ENCODE measurements at places on chromosomes 2 and 18.

DNA sequence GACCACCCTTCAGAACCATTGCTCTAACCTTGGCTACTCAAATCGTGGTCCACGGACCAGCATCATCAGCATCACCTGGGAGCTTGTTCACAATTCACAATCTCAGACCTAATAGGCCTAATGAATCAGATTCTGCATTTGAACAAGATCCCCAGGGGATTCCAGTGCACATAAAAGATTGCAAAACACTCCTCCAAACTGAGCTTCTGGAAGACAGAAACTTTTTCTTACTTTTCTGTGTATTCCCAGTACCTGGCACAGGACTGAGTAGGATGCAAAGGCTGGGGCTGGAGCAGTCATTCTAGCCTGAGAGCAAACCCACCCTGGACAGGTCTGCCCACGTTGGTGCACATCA lies 115.1 kb upstream of the COPS8 start:
- DNase-seq = no peak

DNA sequence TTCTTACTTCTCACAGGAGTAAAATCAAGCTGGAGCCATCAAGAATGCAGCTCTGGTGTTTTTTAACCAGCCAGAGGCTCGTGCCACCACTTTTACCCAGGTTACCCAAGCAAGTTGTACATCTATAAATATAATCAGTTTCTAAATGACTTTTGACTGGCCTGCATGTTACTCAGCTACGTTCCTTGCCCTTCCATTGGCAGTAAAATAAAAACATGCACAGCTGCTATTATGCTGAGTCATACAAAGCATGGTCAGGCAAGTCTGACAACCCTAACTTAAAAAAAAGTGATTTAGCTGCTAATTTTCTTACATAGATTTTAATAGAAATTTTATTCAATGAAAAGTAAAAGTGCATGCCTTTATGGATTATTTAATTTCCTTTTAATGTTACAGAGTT lies 111.7 kb upstream of the CSRNP3 start:
- DNase-seq = no peak

GRCh38 chr2:84212611-84213314 lies 246.3 kb downstream of the SUCLG1 start:
- no peak for DNase-seq

- no peak for DNase-seq
These were observed 1127.5 kb upstream of the CELF4 start for GRCh38 chr18:38693104-38693503.

DNA sequence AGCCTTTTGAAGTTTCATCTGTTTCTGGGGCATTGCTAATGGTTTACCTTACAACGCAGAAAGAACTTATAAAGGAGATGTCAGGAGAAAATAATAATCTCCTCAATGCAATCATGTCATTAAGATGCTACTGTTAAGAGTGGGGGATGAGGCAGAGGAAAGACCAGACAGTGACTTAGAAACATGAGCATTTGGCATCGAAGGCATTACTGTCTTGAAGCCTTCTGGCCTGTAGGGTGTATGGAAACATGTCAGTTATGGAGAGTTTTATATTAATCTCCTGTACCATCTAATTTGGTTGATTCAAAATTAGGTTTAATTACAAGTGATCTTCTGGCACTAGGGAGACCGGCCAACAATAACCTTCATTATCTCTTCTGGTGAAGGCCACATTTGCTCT lies 32.5 kb downstream of the CDC42EP3 start:
- no peak for DNase-seq

DNA sequence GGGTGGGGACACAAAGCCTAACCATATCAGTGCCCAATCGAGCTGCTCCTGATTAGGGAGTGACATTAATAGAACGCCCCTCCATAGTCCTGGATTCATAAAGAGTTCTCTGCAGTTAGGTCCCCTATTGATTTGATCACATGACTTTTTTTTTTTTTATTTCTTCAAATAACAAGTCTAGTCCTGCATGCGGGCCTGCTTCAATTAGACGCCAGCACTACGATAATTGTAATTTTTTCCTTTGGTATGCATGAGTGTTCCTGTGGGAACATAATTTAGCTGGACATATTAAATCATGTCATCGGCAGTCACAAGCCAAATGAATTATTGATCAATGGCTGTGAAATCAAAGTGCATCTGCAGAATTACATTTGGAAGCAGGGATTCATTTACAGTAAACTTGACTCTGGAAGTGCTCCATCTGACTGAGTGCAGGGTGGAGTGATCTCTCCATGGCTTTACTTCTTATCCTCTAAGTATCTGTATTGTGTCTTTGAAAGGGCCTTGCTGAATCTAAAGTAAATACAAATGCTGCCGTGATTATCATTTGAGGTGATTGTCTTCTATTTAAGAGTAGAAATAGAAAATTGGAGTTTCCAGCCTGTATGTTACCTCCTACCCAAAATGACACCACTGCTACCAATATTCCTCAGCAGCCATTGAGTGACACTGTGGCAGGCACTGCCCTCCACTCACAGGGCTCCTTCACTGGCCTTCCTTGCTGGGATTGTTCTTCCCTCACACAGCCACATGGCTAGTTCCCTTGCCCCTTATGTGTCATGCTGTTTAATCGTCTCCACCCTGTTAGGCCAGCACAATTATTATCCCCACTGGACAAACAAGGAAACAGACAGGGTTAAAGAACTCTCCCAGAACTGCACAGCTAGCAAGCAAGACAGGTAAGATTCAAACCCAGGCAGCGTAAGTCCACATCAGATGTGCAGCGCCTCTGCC lies 337.4 kb upstream of the ID2 start:
- no peak for DNase-seq

GRCh38 chr2:206993964-206994363 lies 54.6 kb downstream of the CPO start:
- DNase-seq = no peak

DNA sequence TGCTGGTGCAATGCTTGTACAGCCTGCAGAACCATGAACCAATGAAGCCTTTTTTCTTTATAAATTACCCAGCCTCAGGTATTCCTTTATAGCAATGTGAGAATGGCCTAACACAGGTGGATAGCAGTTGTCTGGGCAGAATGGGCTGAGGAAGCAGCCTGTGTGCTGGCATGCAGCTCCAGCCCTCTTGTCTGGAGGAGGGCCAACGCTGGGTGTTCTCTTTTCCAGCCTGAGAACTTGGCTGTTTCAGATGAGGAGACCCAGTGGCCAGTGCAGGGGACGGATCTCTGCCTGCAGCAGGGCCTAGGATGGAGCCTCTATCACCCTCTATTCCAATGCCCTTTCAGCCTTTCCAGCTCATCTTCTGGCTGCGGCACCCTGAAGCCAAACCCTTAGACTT lies 58.8 kb downstream of the CTIF start:
- no peak for DNase-seq

- no peak for DNase-seq
These were observed 122.4 kb downstream of the GRB14 start for GRCh38 chr2:164498836-164499235.

DNA sequence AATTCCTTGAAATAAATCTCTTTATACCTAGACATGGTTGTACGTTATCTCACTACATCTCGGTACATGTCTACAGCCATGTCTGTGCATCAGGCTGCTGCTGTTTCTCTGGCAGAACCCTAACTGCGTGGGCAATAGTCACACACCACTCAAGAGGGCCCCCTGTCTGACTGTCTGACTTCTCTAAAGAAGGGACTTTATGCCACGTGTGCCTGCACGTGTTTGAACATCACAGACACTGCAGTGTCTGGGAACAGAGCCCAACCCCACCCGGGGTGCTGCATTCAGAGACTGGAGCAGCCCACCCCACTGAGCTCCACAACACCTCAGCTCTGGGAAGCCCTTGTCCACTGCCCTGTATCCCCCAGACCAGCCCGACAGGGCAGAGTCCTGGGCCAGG lies 55.0 kb downstream of the KIF1A start:
- no peak for DNase-seq

DNA sequence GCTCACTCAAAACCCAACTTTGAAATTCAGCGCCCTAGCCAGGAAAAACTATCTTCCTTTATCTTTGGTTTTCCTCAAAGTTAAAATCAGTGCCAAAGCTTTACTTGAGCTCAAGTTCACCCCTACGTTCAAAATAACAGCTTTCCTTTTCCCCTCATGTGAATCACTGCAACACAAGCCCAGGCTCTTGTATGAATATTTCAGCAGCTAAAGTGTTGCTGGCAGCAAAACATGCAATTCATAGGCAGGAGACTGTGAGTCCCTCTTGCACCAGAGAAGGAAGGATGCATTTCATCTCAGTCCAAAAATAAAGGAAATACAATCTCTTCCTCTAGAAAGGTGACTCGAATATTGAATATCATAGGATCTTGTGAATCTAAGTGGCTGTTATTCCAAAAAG lies 461.3 kb upstream of the SOX11 start:
- DNase-seq = no peak

GRCh38 chr18:49563130-49563540 lies 1.3 kb downstream of the LIPG start:
- no peak for DNase-seq

DNA sequence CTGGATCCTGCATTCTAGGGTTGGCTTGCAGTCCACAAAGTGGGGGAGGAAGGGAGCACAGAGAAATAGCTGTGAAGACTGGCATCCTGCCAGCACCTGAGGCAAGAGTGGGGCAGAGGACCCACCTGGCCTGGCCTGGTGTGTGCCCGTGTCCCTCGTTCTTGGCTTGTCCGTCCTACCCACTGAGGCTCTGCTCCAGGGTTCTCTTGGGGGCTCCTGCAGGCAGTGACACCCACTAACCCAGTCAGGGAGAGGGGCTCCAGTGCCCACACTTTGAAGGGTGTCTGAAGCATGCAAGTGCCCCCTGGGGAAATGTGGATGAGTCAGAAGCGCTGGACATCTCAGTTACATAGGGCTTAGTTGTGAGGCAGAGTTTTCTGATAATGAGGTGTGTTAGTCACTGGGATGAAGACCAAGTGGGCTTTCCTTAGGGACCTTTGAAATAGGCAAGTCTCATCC lies 79.4 kb downstream of the SLC4A3 start:
- no peak for DNase-seq

DNA sequence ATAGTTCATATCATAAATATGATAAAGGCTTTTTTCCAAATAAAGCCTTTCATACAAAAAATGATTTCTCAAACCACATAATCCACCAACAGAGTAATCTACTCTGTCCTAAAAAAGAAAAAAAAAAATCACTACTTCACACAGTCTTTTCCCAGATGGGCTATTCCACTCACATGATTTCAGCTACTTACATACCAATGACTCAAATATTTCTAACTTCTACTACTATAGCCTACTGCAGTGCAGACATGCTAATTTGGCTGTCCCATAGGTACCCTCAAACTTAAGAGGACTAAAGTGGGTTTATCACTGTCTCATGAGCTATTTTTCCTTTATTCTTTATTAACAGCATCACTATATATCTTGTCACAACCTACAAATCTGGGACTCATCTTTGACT lies 57.4 kb downstream of the SLC66A3 start:
- no peak for DNase-seq

GRCh38 chr18:13800505-13801259 lies 23.3 kb upstream of the MC5R start:
- peak; percentile 25 for DNase-seq

DNA sequence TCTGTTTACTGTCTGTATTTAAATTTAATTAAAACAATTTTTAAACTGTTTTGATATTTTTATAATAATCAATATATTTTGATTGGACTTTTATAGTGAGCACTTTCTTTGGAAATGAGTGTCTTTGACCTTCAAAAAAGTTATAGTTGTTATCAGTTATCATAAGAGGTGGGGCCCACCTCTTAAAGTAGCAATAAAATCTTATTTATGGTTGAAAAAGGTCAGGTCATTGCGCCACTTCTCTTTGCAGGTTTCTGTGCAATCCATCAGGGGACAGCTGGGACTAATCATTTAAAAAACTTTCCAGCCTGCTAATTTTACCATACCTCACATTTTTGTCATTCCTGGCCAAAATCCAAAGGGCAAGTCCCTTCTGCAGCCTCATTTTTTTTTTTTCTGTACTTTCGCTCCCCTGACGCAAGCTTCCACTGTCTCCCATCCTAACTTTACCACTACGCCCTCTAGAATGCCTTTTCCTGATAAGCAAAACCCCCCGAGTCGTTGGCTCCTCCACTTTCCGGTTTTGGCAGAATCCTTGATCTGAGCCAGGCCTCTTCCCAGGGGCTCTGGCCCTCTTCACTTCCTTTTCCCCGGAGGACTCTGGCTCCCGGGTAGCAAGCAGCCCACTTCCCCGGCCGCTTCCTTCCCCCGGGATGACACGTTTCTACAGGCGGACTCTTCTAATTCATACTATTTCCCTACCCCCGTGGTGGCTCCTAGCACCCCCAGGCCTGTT lies 1.1 kb upstream of the SEH1L start:
- DNase-seq = no peak

- no peak for DNase-seq
These were observed 502.2 kb downstream of the NRXN1 start for GRCh38 chr2:50529600-50530218.

Data from stimulated activated naive CD4-positive, alpha-beta T cell treated with Interleukin-2 at 50 U/mL for 16 hours (primary cell).